Activated T-helper 17 cell treated with anti-CD3 and anti-CD28 coated beads, Interleukin-2, amount 50 U/mL, for 72 hours (primary cell): ENCODE measurements at places on chromosomes 6 and 20.
A peak's percentile ranks its signal among the peaks of the same experiment; 100 is the strongest.

DNA sequence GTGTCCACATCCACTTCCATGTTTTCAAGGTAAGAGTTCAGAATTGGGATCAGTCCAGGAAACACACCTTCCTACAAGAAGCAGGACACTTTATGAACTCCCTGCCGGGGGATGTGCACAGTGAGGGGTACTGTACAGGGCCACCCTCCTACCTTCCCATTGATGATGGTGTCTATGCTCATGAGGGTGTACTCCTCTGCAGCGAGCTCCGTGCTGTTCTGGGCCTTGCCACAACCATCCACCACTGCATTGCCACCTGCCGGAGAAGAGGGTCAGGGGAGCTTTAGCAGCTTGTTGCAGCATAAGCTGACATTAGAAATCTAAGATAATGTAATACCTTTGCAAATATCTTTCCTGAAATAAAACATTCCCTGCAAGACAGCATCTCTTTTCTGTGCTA is 44.8 kb downstream of the GCLC start:
- ATAC-seq, result no peak

GRCh38 chr20:54065601-54066038 is 4.8 kb downstream of the BCAS1 start:
- no peak for ATAC-seq

DNA sequence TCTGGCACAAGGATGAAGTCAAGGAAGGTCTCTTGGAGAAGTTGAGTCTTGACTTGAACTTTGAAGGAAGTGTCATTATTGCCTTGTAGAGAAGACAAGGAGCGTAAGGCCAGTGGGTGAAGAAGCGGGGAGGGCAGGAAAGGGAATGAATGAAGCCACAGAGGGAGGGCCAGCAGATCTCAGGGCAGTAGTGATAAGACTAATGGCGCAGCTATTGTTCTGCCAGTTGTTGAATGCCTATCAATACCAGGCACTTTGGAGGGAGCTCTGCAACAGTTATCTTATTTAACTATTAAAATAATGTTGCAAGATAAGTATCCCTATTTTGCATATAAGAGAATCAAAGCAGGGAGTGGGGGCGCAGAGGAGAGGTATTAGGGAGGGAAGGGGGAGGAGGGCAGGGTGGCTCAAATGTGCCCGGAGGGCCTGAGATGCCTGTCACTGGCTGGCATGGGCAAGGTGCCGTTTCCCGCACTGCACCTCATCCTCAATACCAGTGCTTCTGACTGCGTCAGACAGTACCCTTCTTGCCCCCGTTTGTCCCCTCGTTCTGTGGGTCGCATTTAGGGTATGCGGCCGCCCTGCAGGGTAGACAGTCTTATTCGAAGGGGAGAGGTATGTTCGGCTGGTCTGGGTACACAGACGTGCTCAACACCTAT is 109.8 kb downstream of the ZDHHC14 start:
- no peak for ATAC-seq

DNA sequence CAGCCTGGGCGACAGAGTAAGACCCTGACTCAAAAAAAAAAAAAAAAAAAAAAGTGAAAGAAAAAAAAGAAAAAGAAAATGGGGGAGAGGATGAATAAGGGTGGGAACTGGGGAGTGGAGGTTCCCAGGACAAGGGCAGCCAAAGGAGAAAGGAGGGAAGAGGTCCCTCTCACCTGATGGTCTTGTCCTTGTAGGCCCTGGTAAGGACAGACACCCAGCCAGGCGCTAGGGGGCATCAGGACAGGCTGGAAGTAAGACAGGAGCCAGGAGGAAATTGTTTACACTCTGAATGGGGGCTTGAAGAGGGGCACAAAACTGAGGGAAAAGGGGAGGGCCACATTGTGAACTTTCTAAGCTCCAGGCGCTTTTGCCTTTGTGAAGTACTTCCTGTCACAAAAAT is 2.3 kb upstream of the ALDH5A1 start:
- ATAC-seq, result no peak

- ATAC-seq, result no peak
Observed at GRCh38 chr20:23166563-23166962, 80.4 kb upstream of the CD93 start.

DNA sequence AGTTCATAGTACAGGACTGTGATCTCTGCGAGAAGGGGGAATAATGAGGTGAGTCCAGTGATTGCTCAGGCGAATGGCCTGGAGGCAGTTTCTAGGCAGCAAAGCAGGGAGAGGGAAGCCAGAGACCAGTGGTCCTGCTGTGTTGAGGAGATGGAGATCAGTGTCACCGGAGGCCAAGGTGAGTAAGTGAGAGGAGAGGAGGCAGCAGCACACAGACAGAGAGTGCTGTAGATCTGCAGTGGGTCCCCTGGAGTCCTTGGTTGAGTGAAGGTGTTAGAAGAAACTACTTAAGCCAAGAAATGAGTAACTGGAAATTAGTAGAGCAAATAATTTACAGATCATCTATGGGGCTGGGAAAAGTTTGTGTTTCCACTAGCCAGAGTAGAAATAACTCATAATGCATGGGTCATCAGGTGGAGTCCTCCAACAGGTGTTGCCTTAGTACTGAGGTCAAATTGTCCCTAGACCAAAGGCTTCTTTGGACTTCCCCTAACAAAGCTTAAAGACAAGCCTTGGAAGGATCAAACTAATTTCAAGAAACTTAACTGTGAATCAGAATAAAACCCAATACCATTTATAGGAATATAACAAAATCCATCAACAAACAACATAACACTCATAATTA is 13.6 kb downstream of the HEBP2 start:
- ATAC-seq, result peak; percentile 86

DNA sequence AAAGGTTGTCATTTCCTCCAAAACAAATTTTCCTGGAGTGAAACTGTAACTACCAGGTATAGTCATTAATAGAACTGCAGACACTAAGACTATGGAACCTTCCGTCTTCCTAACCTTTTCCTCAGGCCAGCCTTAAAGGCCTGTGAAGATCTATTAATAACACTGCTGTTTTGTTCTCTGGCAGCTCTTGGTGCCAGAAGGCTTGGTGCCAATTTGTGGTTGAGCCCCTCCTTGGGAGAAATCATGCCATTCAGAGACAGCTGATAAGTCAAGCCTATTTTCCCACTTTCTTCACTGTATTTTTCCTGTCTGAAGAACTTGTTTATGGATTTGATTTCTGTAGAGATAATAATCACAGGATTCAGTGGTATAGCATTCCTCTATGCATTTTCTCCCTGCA is 64.8 kb downstream of the HCRTR2 start:
- ATAC-seq, result no peak

- no peak for ATAC-seq
Observed at GRCh38 chr6:156004796-156005195, 549.2 kb upstream of the NOX3 start.

- ATAC-seq, result no peak
Observed at GRCh38 chr6:54097753-54098152, 13.5 kb upstream of the MLIP start.

GRCh38 chr20:23003077-23003635 is 32.0 kb upstream of the SSTR4 start:
- ATAC-seq, result no peak

DNA sequence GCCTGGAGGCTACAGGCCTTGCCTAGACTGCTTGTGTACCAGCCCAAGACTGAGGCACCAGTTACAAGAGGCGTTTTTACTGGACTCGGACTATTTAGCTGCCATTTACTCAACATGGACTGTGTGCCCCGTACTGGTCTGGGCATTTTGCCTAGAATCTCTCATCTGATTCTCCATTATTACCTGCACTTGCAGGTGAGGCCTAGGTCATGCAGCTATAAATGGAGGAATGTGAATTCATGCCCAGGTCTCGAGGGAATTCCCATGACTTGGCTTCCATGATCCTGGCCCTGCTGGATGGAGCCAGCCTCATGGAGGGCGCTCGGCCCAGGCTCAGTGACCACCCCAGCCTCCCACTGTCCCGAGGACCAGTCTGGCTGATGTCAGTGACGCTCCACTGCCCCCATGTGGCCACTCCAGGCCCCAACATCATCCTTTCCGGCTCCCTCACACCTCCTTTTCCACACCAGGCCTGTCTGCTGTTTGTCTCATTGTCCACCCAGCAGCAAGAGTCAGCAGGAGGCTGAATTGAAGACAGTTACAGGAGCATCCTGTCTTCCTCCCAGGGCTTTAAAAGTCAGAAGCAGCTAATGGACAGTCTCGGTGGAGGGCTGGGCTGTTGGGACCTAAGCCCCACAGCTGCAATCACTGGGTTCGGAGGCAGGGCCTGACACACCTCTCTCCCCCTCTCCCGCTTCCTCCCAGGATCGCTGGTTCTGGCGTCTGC is 8.7 kb downstream of the MMP24OS start:
- peak; percentile 61 for ATAC-seq

GRCh38 chr6:112227411-112227810 is 27.0 kb downstream of the LAMA4 start:
- no peak for ATAC-seq

DNA sequence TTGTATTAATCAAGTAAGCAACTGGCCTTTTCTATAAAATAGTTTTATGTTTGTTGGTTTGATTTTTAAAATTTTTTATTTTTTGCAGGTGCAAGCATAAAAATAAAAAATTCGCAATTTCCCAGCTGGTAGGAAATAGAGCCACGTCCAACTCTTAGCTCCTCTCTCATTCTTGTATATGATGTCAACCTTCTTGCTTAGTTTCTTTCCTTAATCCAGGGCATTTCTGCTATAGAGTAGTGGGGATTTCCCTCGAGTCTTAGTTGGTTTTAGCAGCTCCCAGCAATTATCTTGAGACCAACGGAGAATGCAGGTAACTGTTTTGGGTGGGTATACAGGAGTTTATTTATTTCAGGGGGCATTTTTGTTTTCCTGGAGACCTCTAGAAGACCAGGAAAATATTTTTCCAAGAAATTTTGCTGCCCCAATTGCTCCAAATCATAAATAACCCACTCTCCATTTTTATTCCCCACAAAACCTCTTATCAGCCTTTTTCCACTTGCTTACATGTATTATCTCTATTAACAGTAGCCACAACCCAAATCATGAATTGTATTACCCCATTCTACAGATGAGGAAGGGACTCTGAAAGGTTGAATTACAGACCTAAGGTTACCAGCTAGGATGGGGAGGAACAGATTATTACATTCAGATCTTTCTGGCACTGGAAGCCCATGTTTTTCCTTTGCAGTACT is 18.4 kb downstream of the PHACTR2 start:
- no peak for ATAC-seq

GRCh38 chr6:34536251-34536958 is 19.7 kb downstream of the SPDEF start:
- ATAC-seq, result no peak

GRCh38 chr20:22757424-22758183 is 173.2 kb upstream of the FOXA2 start:
- no peak for ATAC-seq

GRCh38 chr6:140380427-140381218 is 1006.2 kb upstream of the CITED2 start:
- ATAC-seq, result no peak

DNA sequence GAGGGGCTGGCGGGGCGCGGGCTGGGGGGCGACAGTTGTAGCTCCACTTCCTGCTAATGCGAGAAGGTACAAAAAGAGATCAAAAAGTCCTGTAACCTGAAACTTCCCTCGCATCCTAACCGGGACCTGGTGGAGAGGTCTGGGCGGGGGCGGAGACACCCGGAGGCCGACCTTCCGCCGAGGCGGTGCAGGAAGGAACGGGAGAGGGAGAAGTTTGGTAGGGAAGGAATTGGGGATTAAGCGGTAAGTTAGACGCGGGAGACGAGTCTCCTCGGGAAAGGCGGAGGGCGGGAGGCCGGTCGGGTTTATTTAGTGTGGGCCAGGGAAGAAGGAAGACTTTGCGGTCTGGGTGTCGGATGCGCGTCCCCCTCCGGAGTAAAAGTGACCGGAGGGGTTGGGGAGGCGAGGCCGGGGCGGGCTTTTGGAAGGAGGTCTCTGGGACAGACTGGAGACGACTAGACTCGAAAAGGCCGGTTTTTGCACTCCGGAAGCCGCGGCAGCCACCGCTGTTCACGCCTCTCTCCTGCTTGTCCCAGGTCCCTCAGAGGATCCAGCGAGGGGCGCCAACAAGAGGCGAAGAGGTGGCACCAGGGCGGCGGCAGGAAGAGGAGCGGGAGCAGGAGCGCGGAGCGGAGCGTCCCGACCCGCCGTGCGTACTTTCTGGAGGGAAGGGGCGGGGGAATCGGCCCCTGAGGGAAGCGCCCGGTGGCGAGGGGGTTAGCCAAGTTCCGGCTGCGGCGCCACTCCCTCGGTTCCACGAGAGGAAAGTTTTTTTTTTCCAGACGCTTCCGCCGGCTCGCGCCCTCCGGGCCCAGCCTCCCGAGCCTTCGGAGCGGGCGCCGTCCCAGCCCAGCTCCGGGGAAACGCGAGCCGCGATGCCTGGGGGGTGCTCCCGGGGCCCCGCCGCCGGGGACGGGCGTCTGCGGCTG is 734 bp downstream of the TPBG start:
- ATAC-seq, result peak; percentile 31

- no peak for ATAC-seq
Observed at GRCh38 chr20:32457479-32457986, 99.4 kb downstream of the ASXL1 start.

DNA sequence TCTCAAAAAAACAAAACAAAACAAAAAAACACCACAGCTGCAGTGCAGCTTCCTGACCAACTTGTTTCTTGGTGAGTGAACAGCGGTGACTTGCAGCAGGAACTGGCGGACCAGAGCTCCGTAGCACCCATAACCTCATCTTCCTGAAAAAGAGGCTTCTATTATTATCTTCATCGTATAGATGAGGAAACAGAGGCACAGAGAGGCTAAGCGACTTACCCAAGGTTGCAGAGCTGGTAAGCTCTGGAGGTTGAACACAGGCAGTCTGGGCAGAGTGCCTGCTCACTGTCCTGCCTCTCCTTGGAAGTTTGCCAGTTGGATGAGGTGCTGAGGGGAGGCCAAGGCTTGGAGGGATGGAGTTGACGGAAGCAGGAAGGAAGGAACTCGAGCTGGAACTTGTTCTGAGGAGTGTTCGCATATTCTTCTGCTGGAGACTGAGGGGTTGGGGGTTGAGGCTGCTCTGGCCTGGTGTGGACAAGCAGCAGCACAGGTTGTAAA is 47.9 kb upstream of the CCDC167 start:
- ATAC-seq, result peak; percentile 52

- ATAC-seq, result no peak
Observed at GRCh38 chr6:18493382-18493891, 106.3 kb downstream of the RNF144B start.

GRCh38 chr6:81762606-81763005 is 10.1 kb upstream of the TENT5A start:
- ATAC-seq, result no peak

DNA sequence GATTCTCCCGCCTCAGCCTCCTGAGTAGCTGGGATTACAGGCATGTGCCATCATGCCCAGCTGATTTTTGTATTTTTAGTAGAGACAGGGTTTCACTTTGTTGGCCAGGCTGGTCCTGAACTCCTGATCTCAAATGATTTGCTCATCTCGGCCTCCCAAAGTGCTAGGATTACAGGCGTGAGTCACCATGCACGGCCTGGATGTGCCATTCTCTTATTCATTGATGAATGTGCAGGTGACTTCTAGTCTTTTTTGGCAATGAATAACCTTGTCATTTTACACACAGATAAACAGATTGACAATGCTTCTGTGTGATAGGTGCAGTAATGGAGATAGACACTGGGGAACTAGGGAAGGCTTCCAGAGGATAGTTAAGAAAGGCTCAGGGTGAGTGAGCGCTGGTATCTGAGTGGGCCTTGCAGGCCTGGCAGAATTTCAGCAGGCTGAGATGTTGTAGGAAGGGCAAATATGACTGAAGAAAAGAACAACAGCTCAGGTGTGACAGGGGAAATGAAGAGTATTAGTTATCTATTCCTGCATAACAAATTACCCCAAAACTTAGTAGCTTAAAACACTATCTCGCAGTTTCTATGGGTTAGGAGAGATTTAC is 23.3 kb downstream of the PPARD start:
- ATAC-seq, result no peak
